ENCODE measurements at places on chromosomes 13 and 19. TPM values are rescaled to one million over a fixed set of nuclear protein-coding genes. Genes with fewer than 3 reads are reported as not detected.

Gene ZNF442
- 5.4 TPM for total RNA-seq

DNA sequence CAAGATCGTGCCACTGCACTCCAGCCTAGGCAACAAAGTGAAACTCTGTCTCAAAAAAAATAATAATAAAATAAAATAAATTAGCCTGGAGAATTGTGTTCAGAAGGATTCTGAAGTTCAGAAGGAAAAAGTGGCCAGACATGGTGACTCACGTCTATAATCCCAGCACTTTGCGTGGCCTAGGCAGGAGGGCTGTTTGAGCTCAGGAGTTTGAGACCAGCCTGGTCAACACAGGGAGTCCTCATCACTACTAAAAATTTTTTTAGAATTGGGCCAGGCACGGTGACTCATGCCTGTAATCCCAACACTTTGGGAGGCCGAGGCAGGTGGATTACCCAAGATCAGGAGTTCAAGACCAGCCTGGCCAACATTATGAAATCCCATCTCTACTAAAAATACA is 6.0 kb downstream of the RDH8 start:
- H3K27ac ChIP-seq: no peak overlapping the region
- H3K4me3 ChIP-seq: no peak overlapping the region
- H3K4me1 ChIP-seq: no peaks in the 10 kb centered on the region
- no peaks in the 10 kb centered on the region for H3K36me3 ChIP-seq
- peaks cover 26% of the 10 kb centered on the region for H3K27me3 ChIP-seq
- DNase-seq: no peak

DNA sequence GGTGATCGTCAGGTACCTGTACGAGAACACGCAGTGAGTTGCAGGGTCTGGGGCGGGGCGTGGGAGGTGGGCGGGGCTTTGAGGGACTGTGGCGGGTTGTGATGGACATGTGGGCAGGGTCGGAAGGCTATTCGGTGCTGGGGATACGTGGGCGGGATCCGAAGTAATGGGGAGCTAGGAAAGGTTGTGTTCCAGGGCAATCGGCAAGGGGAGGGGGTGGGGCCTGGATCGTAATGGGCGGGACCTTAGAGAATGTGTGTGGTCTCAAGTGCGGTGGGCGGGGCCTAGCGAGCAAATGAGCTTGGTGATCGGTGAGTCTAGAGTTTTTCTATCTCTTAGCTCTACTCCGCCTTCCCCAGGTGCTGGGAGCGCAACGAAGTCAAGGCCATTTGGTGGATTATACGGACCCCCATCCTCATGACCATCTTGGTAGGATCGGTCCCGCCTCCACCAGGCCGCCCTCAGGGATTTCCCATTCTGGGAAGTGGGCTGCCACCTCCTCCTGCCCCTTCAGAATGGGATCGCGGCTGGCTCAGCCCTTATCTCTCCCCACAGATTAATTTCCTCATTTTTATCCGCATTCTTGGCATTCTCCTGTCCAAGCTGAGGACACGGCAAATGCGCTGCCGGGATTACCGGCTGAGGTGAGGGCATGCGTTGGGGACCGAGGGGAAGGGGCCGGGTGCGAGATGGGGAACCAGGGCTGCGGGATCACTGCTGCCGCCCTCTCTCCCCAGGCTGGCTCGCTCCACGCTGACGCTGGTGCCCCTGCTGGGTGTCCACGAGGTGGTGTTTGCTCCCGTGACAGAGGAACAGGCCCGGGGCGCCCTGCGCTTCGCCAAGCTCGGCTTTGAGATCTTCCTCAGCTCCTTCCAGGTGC is 9.6 kb downstream of the GIPR start:
- peaks cover 6% of the 10 kb centered on the region for H3K4me1 ChIP-seq
- DNase-seq: peak; percentile 82
- peak overlapping the region; percentile 69 for H3K4me3 ChIP-seq
- H3K36me3 ChIP-seq: peaks cover 5% of the 10 kb centered on the region
- H3K27ac ChIP-seq: no peak overlapping the region
- peaks cover 4% of the 10 kb centered on the region for H3K27me3 ChIP-seq

- H3K4me3 ChIP-seq: no peak overlapping the region
- H3K27me3 ChIP-seq: no peaks in the 10 kb centered on the region
- peaks cover 8% of the 10 kb centered on the region for H3K4me1 ChIP-seq
These were observed 13.0 kb upstream of the CYSLTR2 start for GRCh38 chr13:48640767-48641166.

DNA sequence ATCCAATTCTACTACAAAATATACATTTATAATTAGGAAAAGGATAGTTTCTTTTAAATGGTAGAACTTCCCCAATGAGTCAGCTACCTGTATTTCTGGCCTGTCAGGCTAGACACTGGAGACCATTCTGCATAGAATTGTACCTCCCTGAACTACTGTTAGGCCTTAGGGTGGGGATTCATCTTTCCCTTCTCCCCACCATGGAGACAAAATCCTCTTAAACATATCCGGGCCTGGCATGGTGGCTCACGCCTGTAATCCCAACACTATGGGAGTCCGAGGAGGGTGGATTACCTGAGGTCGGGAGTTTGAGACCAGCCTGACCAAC is 24.5 kb upstream of the TPT1 start:
- peaks cover 30% of the 10 kb centered on the region for H3K36me3 ChIP-seq
- no peak overlapping the region for H3K4me3 ChIP-seq
- H3K4me1 ChIP-seq: no peaks in the 10 kb centered on the region
- no peaks in the 10 kb centered on the region for H3K27me3 ChIP-seq
- DNase-seq: no peak

DNA sequence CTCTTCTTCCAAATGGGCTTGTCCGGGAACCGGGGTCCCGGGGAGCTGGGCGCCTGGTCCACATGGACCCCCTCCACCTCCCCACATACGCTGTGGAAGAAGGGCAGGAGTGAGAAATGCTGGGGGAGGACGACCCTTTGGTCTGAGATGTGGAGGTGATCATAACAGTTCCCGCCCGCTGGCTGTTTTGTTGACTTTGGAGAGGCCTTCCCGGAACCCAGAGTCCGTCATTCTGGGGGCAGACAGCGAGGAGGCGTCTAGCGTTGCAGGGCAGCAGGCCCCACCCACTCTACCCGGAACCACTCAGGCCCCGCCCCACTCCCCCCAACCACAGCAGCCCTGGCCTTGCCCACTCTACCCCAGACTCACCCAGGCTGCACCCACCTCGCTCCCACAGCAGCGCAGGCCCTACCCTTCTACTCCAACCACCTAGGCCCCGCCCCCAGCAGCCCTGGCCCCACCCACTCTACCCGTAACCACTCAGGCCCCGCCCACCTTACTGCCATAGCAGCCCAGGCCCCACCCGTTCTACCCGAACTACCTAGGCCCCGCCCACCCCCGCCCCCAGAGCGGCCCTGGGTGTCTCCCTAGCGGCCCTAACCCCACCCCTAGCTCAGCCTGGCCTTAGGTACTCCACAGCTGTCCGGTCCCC is 7.1 kb downstream of the GPR108 start:
- H3K4me3 ChIP-seq: no peak overlapping the region
- no peak for DNase-seq
- peaks cover 13% of the 10 kb centered on the region for H3K4me1 ChIP-seq
- no peaks in the 10 kb centered on the region for H3K27me3 ChIP-seq

- H3K27me3 ChIP-seq: no peaks in the 10 kb centered on the region
- no peak overlapping the region for H3K27ac ChIP-seq
- H3K4me3 ChIP-seq: no peak overlapping the region
- peaks cover 28% of the 10 kb centered on the region for H3K4me1 ChIP-seq
- H3K36me3 ChIP-seq: no peaks in the 10 kb centered on the region
These were observed 5.4 kb downstream of the GNA11 start for GRCh38 chr19:3099347-3100145.

Data from progenitor cell of endocrine pancreas (in vitro differentiated cells).